Progenitor cell of endocrine pancreas (in vitro differentiated cells): ENCODE measurements at places on chromosomes 1 and 21. TPM values are rescaled to one million over a fixed set of nuclear protein-coding genes. Genes with fewer than 3 reads are reported as not detected.

GRCh38 chr1:14822493-14822892 lies 224.0 kb downstream of the KAZN start:
- H3K27me3 ChIP-seq = no peaks in the 10 kb centered on the region
- no peak overlapping the region for H3K27ac ChIP-seq
- no peaks in the 10 kb centered on the region for H3K36me3 ChIP-seq
- DNase-seq = no peak

- H3K4me3 ChIP-seq = no peak overlapping the region
- H3K36me3 ChIP-seq = no peaks in the 10 kb centered on the region
- DNase-seq = no peak
Observed at GRCh38 chr1:242237051-242237450, 238.2 kb upstream of the MAP1LC3C start.

DNA sequence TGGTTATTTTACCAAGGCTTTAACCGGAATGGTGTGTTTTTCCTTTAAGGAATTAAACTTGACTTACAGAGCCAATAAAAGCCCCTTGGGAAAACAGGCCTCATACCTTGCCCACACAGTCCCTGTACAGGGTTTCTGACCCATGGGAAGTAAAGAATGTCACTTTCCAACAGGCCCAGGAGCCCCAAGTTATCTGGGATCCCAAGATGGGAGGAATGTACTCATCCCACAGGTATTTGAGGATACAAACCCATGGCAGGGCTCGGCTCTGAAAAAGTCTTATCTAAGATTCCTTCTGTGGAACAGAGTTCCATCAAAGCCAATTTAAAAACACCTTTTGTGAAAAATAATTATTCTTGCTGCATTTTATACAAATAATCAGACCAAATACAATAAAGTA lies 15.3 kb upstream of the COX20 start:
- no peak overlapping the region for H3K4me3 ChIP-seq
- no peak for DNase-seq
- peaks cover 21% of the 10 kb centered on the region for H3K27me3 ChIP-seq

- no peak overlapping the region for H3K4me3 ChIP-seq
- no peak overlapping the region for H3K27ac ChIP-seq
- DNase-seq = peak; percentile 81
- H3K36me3 ChIP-seq = no peaks in the 10 kb centered on the region
Observed at GRCh38 chr1:156445789-156446263, 54.7 kb downstream of the MEF2D start.

DNA sequence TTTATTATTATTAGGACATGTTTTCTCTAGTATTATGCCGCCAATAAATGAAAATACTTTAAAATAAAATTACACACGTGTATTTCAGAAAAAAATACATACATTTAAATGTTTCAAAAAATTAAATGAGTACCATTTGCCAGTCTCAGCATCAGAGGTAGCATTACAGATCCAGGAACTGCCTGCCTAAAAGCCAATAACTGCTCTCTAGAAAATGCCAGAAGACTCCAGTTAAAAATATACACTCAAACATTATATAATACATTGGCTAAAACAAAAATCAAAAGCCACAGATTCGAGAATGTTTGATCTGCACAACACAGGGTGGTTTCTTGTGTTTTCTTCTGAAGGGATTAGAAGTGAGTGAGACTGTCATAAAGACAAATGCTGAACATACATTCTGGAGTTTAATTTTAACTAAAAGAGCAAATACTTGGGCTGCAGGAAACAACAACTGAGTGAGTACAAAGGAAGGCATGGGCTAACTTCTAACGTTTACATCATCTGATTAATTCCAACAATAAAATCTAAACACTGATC lies 105.5 kb downstream of the RERE start:
- H3K4me1 ChIP-seq = peaks cover 48% of the 10 kb centered on the region
- H3K27me3 ChIP-seq = no peaks in the 10 kb centered on the region
- no peak overlapping the region for H3K4me3 ChIP-seq

DNA sequence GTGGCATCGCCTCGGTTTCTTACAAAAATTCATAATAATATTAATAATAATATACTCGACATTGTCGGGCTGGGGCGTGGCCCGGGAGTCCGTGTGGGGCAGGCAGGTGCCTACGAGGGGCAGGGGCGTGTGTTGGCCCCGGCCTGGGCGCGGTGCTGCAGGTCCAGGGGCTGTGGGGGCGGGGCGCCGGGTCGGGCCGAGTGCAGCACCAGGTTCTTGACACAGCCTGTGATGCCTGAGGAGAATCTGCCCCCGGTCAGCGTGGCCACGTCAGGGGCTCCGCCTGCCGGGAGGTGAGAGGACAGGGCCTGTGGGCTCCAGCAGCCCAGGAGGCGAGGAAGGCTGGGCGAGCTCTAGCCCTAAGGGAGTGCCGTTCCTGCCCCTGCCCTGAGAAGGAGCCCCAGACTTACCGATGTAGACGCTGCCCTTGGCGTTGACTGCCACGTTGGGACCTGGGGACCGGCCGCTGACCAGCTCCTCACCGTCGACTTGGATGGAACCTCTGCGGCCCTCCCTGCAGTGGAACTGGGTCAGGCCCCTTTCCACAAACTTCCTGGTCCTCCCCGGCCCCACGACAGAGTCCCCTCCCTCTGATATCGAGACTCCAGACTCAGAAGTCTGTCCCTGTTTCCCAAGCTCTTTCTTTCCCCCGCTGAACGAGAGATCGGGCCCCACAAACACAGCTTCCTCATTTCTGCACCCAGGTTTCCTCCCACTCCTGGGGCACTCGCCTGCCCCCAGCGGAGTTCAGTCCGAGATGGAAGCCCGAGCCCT lies 11.3 kb downstream of the LDLRAD2 start:
- H3K27me3 ChIP-seq = no peaks in the 10 kb centered on the region
- H3K4me1 ChIP-seq = no peaks in the 10 kb centered on the region
- peaks cover 36% of the 10 kb centered on the region for H3K36me3 ChIP-seq
- DNase-seq = no peak

DNA sequence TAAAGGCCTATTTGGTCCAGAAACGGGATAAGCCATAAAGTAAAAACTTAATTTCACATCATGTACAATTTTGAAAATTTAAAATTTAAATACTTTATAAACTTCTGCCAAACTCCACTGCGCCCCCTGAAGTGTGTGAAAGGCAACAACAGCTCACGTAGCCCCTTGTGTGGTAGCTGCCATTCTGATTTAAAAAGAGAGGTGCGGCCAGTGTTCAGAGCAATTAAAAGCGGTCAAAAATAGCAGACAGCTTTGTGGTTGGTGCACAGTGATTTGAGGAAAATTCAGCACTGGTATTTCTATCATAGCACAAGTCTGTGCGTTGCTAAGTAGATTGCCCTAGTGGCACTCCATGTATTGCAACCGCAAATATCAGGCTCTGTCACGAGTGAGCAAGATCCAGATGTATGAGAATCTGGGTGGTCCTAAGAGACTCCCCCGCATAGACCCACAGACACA lies 122.5 kb downstream of the ATG4C start:
- no peak for DNase-seq
- no peak overlapping the region for H3K4me3 ChIP-seq
- no peaks in the 10 kb centered on the region for H3K27me3 ChIP-seq
- H3K27ac ChIP-seq = no peak overlapping the region

DNA sequence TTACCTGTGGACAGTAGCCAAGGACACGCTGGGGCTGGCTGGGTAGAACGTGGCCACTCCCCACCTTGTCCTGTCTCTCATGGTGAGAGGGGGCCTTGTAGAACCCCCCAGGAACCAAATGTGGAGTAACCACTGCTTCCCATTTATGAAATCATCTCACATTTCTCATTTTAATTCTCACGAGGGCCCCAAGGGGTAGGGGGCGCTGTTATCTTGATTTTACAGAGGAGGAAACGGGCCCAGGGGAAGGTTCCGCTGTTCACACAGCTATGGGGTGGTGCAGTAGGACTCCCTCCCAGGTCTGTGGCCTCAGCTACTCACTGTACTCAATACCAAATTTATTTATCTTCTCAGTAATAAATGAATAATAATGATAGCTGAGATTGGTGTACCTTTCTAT lies 5.5 kb downstream of the SMPDL3B start:
- H3K27ac ChIP-seq = no peak overlapping the region
- no peak for DNase-seq
- peaks cover 6% of the 10 kb centered on the region for H3K4me1 ChIP-seq
- H3K27me3 ChIP-seq = no peaks in the 10 kb centered on the region

DNA sequence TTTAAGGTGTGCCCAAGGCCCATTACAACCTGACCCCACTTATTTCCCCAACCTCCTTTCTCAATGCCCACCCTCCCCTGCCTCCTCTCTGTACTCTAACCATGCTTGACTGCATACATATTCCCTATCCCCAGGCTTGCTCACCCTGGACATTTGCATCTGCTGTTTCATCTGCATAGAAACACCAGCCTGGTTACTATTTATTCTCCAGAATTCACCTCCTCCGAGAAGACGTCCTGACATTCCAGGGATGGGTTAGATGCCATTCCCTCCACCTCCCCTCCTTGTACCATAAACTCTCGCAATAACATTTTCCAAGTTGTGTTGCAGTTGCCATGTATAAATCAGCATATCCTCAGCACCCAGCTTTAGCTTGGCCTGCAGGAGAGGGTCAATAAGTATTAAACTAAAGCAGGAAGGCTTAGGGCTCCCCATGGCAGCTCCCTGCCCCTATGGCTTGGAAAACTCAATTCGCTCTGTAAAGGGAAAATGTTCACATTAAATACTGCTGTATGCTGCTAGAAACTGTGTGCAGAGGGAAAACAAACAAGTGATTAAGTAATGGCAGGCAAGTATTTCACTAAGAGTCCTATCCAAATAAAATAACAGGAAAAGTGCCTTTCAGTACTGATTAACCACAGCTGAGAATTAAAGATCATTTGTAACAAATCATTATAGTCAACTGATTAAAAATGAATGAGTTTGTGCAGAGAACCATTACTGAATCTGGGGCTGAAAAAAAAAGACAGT lies 202.3 kb downstream of the TNR start:
- H3K27ac ChIP-seq = peak overlapping the region; percentile 69
- peaks cover 16% of the 10 kb centered on the region for H3K27me3 ChIP-seq
- no peaks in the 10 kb centered on the region for H3K36me3 ChIP-seq
- no peak for DNase-seq

DNA sequence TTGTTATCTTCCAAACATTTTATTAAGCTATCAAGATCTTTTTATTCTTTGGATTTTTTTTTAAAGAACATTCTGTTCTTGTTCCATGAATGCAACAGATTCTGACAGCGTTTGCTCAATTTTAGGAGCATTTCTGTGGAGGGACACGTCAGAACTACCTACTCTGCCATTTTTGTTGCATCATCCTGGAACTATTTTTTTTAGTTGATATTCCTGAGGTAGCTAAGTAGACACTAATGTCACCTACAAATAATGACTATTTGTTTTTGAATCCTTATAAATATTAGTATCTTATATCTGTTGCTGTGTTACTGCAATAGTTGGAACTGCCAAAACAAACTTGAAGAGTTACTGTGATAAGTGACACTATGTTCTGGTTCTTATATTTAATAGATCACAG lies 57.2 kb downstream of the DNAI4 start:
- DNase-seq = no peak
- no peaks in the 10 kb centered on the region for H3K36me3 ChIP-seq
- H3K4me1 ChIP-seq = no peaks in the 10 kb centered on the region
- H3K4me3 ChIP-seq = no peak overlapping the region
- no peak overlapping the region for H3K27ac ChIP-seq

GRCh38 chr1:96804648-96805047 lies 83.1 kb downstream of the PTBP2 start:
- H3K27ac ChIP-seq = no peak overlapping the region
- H3K36me3 ChIP-seq = peaks cover 31% of the 10 kb centered on the region
- DNase-seq = no peak
- H3K4me3 ChIP-seq = no peak overlapping the region
- no peaks in the 10 kb centered on the region for H3K4me1 ChIP-seq

GRCh38 chr1:37438037-37438868 lies 36.1 kb upstream of the ZC3H12A start:
- no peak overlapping the region for H3K4me3 ChIP-seq
- H3K27ac ChIP-seq = no peak overlapping the region
- no peaks in the 10 kb centered on the region for H3K4me1 ChIP-seq
- DNase-seq = no peak
- H3K36me3 ChIP-seq = no peaks in the 10 kb centered on the region

GRCh38 chr1:51328926-51329325 lies 1.4 kb downstream of the TTC39A start:
- peaks cover 9% of the 10 kb centered on the region for H3K27me3 ChIP-seq
- no peaks in the 10 kb centered on the region for H3K36me3 ChIP-seq
- peak overlapping the region; percentile 68 for H3K4me3 ChIP-seq
- H3K27ac ChIP-seq = peak overlapping the region; percentile 78
- no peak for DNase-seq
- H3K4me1 ChIP-seq = peaks cover 23% of the 10 kb centered on the region

DNA sequence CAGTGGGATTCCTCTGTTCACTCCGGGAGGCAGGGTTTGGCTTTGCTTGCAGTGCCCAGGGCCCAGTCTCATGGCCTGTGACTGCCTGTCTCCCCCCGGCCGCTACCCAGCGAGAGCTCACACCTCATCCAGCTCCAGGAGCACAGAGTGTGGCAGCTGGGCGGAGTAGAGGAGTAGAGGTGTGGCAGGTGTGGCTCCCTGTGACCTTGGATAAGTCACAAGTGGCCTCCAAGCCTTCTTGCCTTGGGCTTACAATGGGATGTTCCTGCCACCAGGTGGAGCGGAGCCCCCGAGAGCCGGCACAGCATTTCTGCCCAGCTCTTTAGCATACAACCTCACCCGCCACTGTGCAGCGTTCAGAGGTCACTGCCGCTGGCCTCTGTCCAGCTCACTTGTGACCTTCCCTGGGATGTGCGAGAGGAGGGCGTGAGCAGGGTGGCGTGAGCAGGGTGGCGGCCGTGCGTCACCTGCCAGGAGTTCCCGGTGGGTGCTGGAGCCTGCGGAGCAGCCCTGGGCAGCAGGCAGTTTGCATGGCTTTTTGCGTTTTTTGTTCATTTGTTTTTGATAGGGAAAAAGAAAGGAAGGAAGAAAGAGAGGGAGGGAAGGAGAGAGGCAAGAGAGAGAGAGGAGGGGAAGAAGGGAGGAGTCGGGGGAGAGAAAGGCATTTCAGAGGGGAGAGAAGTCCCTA lies 42.4 kb downstream of the CRYAA start:
- H3K27me3 ChIP-seq = peaks cover 5% of the 10 kb centered on the region
- H3K36me3 ChIP-seq = no peaks in the 10 kb centered on the region
- H3K27ac ChIP-seq = no peak overlapping the region
- peak; percentile 16 for DNase-seq
- H3K4me1 ChIP-seq = peaks cover 1% of the 10 kb centered on the region

DNA sequence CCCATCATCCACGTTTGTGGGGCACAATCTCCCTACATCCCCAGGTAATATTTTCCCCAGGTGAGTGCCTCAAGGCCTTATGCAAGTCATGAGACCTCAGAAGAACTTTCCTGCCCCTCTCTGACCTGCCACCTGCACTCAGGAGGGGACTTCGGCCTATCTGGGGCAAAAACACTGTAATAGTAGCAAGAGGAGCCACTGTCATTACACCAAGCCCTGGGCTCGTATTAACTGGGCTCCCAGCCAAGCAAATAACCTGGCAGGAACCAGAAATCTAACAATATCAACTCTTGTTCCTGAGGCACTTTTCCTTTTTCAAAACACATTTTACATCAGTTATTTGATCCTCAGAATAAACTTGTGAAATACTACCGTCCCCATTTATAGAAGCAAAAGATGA lies 30.9 kb downstream of the LAMB3 start:
- peaks cover 9% of the 10 kb centered on the region for H3K27me3 ChIP-seq
- no peak for DNase-seq
- no peak overlapping the region for H3K27ac ChIP-seq
- no peaks in the 10 kb centered on the region for H3K4me1 ChIP-seq
- H3K4me3 ChIP-seq = no peak overlapping the region

Gene RTCA
- total RNA-seq = 39.3 and 41.3 TPM in 2 replicates

Gene CDK11B
- 26.3 and 28.7 TPM in 2 replicates for total RNA-seq

Gene EXTL1
- total RNA-seq = 3.6 and 4.1 TPM in 2 replicates

Gene BTBD8
- 7.7 and 8.2 TPM in 2 replicates for total RNA-seq

Gene MAP10
- total RNA-seq = 3.2 and 3.6 TPM in 2 replicates

Gene APOBEC4
- total RNA-seq = not detected in 2 replicates

Gene PADI1
- total RNA-seq = not detected in 2 replicates

Gene F11R
- 149 and 156 TPM in 2 replicates for total RNA-seq
